Astrocyte of the spinal cord (primary cell): ENCODE measurements at places on chromosomes 4 and X.

DNA sequence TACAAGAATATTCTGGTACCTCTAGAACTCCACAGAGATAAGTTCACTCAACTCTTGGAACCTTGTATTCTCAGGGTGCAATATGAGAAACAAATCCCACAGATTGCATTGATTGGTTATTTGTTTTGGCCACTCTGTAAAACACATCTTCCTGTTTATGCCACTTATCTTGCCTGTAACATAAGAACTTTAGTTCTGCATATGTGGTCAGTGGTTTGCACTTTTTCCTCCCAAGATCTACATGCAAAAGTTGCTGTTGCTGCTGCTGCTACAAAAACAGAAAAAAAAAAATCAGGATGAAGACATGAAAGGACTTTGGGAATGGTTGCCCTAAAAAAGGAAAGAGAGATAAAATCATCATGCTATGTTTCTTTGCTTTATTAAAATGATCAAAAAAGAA, 9.6 kb downstream of the ODAPH start:
- no peak for DNase-seq

DNA sequence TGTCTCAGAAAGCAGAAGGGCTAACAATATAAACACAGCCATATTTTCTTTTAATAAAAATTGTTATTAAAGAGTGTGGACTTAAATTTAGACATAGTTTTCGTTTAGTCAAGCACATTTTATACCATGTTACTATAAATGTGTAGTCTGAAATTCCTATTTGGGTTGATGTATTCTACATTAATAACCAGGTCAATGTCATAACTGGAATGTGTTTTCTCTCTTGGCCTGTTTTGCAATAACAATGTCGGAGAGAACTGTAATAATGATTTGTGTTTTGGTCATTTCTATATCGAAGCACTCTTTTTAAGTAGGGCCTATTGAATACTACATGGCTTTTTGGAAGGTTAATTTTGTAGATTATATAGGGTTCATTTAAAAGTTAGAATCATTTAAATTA, 5.5 kb downstream of the USO1 start:
- no peak for DNase-seq

DNA sequence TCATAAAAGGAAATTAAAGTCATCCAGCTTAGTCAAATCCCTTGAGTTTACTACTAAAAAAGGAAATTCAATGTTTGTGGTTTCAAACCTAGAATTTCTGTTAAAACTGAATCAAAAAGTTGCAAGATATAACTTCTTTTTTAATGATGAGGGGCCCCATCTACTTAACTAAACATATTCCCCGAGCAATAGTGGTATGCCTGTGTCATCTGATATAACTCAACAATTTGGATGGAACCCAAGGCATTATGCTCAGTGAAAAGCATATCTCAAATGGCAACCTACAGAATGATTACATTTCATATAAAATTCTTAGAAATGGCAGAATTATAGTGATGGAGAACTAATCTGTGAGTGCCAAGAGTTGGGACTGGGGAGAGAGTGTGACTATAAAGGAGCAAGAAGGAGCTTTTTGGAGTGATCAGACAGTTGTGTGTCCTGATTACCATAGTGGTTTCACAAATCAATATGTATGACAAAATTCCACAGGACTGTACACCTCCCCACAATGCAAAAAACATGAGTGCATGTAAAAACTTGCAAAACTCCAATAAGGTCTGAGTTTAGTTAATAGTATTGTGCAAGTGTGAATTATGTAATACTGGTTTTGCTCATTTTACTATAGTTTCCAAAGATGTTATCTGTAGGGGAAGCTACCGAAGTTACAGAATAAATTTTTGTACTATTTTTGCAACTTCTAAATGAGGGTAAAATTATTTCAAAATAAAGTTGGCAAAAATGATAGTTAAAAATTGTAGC, 323.2 kb downstream of the ARHGAP24 start:
- DNase-seq = no peak

GRCh38 chrX:118593407-118593806, 97.8 kb downstream of the DOCK11 start:
- no peak for DNase-seq

GRCh38 chrX:40962793-40963407, 122.3 kb upstream of the USP9X start:
- no peak for DNase-seq

DNA sequence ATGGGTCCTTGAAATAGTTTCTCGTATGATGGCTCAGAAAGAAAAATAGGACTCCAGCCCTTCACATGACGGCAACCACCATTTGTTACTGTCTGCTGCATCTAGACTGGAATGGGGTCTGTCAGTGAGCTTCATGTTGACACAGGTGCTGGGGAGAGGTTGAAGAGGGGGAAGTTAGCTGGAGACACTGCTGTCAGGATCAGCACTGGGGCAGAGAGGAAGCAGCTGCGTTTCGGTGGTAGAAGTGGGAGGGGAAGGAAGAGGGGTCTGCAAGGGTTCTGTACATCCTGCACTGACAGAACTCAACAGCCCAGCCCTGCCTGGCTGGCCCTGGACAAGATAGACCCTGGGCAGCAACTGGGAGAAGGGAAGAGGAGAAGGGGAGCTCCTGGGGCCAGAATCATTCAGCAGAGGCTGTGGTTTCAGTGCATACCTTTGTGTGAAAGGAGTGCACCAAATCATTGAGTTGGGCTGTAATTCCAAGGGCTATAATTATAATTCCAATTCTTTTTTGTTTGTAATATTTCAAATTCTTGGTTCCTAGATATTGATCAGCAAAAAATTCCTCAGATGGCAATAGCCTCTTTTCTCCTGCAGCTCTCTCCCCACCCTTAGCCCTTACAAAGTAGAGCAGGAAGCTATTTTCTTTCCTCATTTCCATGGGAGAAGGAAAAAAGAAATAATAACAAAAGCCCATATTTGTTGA, 119.4 kb upstream of the C1GALT1C1 start:
- DNase-seq = no peak

DNA sequence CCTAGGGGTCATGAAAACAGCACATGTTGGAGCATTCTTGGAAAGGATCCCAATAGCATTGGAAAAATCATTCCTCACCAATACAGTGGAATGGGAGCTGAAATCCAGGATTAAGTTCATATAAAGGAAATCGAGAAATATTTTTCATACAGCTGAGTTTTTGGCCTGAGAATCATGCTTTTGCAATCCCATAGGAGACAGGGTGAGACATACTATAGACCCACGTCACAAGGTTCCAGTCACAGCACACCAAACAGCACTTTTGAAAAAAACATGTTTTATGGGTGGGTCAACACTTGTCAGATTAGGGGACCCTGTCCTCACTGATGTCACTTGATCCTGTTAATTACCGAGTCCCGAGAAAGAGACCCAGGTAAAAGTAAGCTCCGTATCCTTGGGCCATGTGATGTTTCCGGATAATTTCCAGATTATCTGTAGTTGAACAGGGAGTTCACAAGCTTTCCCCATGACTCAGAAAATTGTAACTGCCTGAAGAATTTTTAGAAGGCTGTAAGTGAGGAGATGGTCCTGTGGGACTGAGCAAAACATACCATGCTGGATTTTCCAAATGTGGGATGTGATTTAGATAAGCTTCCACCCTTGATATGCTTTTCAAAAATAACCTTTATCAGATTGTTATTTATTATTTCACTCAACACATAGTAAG, 80.9 kb upstream of the TLR3 start:
- no peak for DNase-seq

DNA sequence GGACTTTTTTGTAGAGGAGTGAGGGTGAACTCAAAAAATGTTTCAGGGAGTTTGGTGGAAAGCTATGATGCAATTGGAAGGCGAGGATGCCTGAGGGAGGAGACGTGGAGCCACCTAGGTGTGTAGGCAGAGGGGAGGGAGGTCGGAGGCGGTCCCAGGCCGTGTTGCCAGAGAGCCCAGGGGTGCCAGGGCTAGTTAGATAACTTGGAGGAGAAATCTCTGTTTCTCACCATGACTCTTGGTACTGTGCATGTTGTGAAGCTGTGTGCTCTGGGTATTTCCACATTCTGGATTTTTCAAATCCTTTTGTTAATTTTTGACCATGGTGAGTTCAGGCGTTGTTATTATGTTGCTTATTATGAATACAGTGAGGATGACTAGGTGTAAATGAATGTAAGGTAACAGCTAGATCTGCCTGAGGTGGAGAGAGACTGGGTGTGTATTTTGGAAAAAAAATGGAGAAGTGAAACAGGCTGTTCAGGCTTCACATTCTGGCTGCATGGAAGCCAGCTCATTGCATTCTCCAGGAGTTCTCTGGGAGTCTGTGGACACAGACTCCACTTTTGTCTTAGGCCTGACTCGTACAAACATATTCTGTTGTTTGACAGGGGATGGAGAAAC, 4.5 kb downstream of the RAB9A start:
- DNase-seq = no peak

GRCh38 chr4:111362941-111363361, 740.1 kb upstream of the PITX2 start:
- DNase-seq = peak; percentile 56

DNA sequence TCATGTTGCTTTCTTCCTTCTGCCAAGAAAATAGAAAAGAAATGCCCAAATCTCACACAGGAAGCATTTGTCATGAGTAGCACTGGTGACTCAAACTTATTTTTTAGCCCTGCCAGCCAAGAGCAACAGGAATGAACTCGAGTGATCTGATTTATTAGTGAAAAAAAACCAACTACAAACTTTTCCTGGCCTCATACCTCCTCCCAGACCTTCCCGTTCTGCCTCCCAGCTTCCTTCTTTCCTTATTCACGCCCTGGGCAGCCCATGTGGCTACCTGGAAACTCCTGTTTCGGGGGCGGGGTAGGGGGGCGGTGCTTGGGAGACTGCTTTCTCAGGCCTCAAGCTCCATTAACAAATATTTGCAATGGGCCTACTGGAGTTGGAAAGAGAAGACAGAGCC, 178.5 kb downstream of the NHS start:
- DNase-seq = peak; percentile 79

- DNase-seq = no peak
Observed at GRCh38 chrX:107272431-107272921, 66.1 kb downstream of the DNAAF6 start.

DNA sequence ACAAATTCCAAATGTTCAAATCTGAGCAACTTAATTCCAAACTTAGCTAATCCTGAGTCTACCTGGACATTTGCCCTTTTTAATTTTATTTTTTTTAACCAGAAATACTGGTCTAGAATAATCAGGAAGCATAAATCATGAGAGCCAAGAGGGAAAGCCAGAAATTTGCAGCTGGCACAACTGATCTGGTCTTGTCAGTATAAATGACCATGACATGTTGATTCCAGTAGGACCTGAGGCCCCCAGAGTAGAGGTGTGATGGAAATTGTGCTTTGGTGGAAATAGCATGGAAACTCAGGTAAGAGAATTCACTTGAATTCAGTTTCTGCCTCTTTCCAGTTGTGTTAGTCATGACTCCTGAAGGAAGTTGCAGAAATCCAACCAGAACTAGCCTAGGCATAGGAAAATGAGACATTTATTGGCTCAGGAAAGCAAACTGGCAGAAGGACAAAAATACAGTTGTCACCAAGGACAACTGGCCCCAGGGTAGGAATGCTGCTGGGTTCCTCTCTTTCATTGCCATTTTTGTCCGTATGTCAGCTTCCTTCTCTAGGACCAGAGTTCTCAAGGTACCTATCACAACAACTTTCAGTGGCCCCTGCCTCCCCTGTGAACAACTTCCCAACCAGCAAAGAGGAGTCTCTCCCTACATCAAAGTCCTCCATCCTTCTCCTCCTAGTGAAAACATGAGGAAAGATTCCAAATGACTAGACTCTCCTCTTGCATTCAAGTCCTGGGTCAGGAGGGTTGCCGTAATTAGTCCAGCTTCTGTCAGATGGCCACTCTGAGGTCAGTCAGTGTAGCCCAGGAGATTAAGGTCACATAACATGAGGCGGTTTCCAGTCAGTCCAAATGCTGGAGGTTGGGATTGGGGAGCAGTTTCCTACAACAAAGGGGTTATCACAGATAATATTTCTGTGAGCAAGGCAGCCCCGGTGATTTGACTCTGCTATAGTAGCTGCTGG, 29.3 kb upstream of the MYOZ2 start:
- no peak for DNase-seq

GRCh38 chrX:72041176-72041575, 90.5 kb downstream of the RTL5 start:
- DNase-seq = no peak

DNA sequence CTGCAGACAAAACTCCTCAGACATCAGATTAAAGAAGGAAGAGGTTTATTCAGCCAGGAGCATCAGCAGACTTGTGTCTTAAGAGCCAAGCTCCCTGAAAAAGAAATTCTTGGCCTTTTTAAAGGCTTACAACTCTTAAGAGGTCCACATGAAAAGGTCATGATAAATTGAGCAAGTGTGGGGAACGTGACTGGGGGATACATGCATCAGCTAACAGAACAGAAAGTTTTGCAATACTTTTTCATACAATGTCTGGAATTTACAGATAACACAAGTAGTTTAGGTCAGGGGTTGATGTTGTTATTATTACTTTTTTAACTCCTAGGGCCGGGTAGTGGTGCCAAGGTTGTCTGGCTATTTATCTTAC, 55.6 kb upstream of the RBMX start:
- DNase-seq = no peak

DNA sequence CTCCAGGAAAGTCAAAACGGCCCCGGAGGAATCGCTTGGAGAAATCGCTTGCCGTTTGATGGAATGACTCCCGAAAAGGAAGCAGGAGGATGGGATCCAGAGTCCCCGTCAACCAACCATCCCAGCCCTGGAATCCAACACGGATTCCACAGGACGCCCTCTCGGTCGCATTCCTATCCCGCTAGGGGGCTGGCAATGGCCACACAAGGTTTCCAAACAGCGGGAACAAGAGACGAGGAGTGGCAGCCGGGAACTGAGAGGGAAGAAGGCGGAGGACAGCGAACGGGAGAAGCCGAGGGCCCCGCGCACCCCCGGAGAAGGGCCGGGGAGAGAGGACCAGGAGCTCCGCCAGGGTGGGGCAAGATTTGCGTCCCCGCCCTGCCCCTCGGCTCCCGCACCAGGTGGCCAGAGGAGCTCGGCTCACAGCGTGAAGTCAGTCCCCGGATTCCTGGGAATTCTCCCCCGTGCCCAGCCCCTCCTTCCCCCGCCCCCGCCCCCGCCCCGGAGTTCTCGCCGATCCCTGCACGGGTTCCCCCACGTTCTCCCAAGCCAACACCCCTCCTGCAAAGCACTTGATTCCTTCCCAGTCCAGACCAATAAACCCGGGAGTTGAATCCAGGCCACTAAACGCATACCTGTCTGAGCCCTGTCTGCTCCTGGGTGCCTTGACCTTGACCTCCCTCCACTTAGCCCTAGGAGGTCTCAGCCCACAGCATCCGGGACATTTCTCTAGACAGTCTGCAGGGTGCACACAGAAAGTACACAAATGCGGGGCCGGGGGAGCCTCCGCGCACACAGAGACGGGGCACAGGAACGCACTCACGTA, 1.4 kb downstream of the PDZD4 start:
- DNase-seq = no peak

GRCh38 chr4:109990261-109991257, 77.9 kb downstream of the EGF start:
- DNase-seq = no peak
